ENCODE measurements at places on chromosomes 5 and 9. TPM values are rescaled to one million over a fixed set of nuclear protein-coding genes. Genes with fewer than 3 reads are reported as not detected.

The WNT8A gene
- total RNA-seq: not detected

The PCDHGB4 gene
- total RNA-seq: 10.3 TPM

The RECK gene
- total RNA-seq: 3.7 TPM

The PCDHA1 gene
- not detected for total RNA-seq

The DNAI1 gene
- not detected for total RNA-seq

The COX7C gene
- 245 TPM for total RNA-seq

The NSD1 gene
- 55.6 TPM for total RNA-seq

The USP20 gene
- total RNA-seq: 51.4 TPM

The NPR3 gene
- 8.7 TPM for total RNA-seq

- DNase-seq: no peak
Observed at GRCh38 chr5:125668884-125669283, 754.3 kb upstream of the GRAMD2B start.

- no peak for DNase-seq
Observed at GRCh38 chr5:150111122-150111521, 24.8 kb upstream of the CSF1R start.

DNA sequence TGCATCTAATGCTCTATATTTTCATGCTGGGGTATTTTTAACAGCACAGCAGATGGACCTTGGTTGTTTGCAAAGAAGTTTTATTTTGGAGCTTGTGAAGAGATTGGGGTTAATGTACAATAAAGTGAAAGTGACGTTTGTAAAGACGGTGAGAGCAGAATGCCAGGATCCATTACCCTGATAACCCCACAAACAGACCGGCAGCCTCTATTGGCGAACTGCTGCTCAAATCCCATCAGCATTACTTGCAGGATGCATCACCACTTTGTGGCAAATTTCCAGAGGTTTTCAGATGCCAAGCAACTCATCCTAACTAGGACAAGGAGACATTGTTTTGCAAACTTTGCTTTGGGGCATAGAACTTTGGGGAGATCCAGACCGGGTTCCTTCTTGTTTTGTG is 383.3 kb upstream of the ZNF462 start:
- DNase-seq: no peak

GRCh38 chr5:14267991-14268708 is 125.0 kb downstream of the TRIO start:
- DNase-seq: no peak

- no peak for DNase-seq
Observed at GRCh38 chr9:98043915-98044314, 12.6 kb upstream of the NANS start.

DNA sequence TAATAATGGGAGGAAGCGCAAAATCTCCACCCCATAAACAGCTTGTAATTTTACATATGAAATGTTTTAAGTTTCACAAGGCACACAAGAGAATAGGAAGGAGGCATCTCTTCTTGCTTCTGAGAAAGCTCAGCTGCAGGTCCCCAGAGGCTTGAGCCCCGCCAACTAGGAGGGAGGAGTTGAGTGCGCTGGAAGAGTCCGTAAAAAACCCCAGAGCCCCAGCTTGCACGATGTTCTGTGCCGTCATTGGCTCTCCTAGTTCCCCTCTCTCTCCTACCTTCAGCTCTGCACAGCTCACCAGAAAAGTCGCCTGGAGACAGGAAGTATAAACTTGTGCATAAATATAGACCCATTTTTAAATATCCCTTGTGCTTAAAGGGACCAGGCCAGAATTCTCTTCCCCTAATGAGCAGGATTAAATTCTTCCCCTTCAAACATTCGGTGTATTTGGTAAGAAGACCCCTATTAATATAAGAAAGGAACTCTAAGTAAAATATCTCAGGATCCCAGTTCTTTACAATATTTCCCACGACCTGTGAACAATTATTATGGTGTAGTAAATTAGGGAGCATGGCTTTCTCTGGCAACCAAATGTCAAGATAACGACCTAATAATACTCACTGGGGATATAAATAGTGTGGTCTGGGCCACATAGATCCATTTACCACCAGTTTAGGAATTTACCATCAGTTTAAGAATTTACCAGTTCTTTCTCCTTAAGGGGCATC is 13.7 kb downstream of the GLRX start:
- DNase-seq: peak; percentile 90

GRCh38 chr5:138706655-138707480 is 46.4 kb upstream of the CTNNA1 start:
- no peak for DNase-seq

- DNase-seq: no peak
Observed at GRCh38 chr5:36457511-36458270, 148.7 kb upstream of the SLC1A3 start.

- no peak for DNase-seq
Observed at GRCh38 chr5:108687595-108688200, 60.0 kb upstream of the FER start.

- no peak for DNase-seq
Observed at GRCh38 chr9:91842358-91843049, 107.5 kb downstream of the ROR2 start.

DNA sequence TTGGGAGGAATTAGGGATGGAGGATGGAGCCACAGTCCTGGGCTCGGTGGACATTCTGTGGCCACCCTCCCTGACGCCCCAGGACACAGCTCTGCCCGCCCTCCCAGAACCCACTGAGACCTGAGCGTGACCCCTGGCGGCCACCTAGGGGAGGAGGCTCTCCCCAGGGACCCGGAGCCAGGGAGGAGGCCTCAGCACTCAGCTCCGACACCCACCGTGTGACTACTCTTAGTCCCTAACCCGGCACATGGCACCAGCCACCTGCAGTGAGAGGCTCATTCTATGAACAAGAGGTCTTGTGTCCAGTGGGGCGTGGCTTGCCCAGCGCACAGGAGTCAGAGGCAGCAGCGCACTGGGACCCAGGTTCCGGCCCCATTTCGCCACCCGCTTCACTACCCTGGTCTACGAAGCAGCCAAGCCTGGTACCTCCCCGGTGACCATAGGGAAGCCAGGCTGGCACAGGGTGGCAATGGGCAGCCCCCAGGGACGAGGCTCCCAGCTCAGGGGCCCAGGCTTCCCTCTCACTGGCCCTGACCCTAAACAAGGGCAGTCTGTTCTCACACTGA is 10.2 kb downstream of the SARDH start:
- DNase-seq: peak; percentile 77

DNA sequence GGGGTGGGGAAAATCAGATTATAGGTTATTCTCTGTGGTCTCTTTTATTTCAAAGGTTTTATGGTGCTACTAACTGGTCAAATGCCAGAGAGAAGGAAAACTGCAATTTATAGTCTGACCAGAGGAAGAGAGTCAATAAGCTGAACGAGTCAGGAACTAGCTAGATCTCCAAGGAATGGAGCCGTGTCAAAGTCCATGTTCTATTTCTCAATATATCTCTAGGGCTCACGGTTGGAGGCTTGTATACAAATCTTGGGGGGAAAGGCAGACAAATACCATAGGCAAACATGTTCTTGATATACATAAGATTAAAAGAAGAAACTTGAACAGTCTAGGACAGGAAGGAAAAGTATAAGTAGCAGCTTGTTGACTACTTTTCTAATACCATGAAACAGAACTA is 627.1 kb downstream of the PDE4D start:
- DNase-seq: no peak
